A549 treated with GW870086 at 1 μM for 4 hours (cell line): ENCODE measurements at places on chromosomes 13 and 19. TPM values are rescaled to one million over a fixed set of nuclear protein-coding genes. Genes with fewer than 3 reads are reported as not detected.

IRS2 gene
- 22.2 to 29.2 TPM (median 27.0 TPM) in 5 replicates for total RNA-seq

PSG2 gene
- total RNA-seq: not detected in 5 replicates

KLF5 gene
- total RNA-seq: 28.8 to 48.7 TPM (median 43.4 TPM) in 5 replicates

CGB8 gene
- 1.9 to 3.4 TPM (median 2.0 TPM) in 5 replicates for total RNA-seq
